Stimulated activated CD8-positive, alpha-beta memory T cell treated with anti-CD3 and anti-CD28 coated beads, Interleukin-7, amount 100 ng/mL, for 4 hours (primary cell): ENCODE measurements at places on chromosomes 16 and 17.

- DNase-seq: no peak
These were observed 4.5 kb downstream of the PCGF2 start for GRCh38 chr17:38743556-38744171.

GRCh38 chr16:47888142-47888541 lies 267.7 kb downstream of the ABCC12 start:
- no peak for DNase-seq

GRCh38 chr17:55705847-55706246 lies 16.8 kb downstream of the TMEM100 start:
- DNase-seq: no peak

- no peak for DNase-seq
These were observed 55.6 kb downstream of the PPM1E start for GRCh38 chr17:58811290-58811689.

DNA sequence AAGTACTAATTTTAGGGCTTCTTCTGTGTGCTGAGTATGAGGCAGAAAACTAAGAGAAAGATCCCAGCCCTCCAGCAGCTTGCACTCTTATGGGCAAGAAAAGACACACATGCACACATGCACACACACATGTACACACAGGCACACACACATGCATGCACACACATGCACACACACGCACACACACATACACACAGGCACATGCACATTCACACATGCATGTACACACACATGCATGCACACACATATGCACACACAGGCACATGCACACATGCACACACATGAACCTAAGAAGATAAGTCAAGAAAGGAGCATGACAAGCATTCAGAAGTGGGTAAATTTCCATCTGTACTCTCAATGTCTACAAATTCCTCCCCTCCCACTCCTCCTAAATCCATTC lies 130.2 kb downstream of the IRX3 start:
- no peak for DNase-seq

- no peak for DNase-seq
These were observed 51.1 kb downstream of the CENPV start for GRCh38 chr17:16301963-16302855.

DNA sequence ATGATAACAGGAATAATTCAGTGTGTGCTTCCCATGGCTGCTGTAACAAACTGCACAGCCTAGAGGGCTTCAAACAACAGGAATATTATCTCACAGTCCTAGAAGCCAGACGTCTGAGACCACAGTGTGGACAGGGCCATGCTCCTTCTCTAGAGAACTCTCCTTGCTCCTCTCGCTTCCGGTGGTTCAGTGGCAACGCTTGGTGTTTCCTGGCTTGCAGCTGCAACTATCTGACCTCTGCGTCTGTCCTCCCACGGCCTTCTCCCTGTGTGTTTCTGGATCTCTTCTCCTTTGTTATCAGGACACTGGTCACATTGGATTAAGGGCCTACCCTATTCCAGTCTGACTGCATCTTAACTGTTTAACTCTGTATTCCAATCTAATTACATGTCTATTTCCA lies 414.3 kb downstream of the MAF start:
- DNase-seq: no peak

DNA sequence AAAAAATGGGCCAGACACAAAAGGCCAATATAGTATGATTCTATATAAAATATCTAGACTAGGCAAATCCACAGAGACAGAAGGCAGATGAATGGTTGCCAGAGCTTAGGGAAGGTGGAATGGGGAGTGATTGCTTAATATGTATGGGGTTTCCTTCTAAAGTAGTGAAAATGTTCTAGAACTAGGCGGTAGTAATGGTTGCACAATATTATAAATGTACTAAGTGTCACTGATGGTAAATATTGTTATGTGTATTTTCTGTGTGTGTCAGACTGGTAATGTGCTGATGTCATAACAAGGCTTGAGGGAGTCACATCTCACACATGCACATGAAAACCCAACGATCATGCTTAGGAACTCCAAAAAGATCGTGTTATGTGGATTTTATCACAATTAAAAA lies 106.9 kb upstream of the SIAH1 start:
- DNase-seq: no peak

- no peak for DNase-seq
These were observed 24.5 kb downstream of the RCVRN start for GRCh38 chr17:9880582-9880999.

DNA sequence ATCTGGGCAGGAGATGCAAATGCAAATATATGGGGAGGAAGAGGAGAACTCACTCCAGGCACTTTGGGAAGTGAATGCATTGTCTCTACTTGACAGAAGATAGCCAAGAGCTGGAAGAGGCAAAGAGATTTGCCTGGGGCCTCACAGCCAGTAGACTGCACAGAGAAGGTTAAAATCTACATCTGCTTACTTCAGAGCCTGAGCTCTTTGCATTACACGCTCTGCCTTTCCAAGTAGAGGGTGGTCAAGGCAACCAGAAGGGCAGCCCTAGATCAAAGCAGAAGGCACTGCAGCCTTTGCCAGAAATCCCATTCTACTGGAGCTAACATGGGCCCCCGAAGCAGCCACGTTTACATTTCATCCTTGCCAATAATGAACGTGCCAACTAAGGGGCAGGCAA lies 407.2 kb upstream of the CCL2 start:
- DNase-seq: no peak

GRCh38 chr16:62208934-62209333 lies 172.7 kb upstream of the CDH8 start:
- no peak for DNase-seq

DNA sequence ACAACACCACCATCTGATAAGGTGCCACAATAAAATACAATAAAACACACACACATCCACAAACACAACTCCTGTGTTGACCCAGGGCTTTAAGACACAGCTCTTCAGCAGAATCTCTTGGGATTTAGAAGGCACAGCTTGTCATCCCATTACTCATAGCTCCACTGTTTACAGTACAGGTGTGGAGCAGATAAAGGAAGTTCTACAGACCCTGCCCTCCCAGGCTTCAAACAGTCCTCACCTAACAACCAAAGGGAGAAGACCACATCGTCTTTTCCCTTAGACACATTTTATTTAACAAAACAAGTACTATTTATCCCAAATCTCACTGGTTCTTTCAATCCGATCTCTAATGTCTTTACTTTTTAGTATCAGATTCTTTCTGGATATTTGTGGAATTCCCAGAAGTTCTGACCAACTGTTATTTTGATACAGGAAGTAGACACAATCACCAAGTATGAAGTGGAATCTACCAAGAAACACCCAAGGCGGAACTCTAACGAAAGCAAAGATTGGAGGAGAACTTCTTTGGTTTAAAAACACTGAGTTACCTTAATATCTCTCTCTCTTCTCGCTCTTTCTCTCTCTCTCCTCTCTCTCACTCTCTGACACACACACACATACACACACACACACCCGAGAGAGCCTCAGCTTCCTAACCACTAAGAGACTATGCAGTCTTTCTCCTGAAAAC lies 46.1 kb downstream of the CYTH1 start:
- no peak for DNase-seq

GRCh38 chr17:19018600-19018950 lies 14.0 kb upstream of the FAM83G start:
- DNase-seq: no peak

DNA sequence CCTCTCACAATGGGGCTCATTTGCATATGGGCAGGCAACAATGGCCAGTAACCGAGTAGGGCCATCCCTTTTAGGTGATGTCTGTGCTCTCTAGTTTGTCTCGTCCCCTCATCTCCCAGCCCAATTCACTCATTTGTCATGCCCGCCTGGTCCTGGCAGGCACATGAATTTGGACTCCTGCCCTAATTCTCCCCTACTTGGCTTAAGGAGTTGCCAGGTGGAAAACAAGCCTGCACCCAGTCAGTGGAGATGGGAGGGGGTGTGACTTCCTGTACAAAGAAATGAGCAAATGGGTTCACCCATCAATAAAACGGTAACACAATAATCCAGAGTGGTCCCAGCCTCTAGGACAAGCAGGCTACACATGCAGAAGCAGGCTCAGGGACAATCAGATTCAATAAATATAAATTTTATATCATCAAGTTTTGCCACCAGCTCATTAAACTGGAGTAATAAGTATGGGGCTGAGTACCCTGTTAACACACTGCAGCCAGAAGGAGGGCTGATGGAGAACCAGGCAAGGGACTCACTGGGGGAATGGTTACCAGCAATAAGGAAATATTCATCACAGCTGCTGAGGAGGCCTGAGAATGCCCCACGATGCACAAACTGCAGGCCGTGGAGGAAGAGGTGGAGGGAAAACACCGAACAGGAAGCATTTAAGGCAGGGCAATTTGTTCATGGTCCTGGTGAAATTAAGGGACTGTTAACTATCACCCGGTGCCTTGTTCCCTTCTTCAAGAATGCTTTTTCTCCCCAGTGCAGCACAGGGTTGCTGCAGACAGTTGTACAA lies 84.4 kb upstream of the GPRC5B start:
- DNase-seq: no peak

DNA sequence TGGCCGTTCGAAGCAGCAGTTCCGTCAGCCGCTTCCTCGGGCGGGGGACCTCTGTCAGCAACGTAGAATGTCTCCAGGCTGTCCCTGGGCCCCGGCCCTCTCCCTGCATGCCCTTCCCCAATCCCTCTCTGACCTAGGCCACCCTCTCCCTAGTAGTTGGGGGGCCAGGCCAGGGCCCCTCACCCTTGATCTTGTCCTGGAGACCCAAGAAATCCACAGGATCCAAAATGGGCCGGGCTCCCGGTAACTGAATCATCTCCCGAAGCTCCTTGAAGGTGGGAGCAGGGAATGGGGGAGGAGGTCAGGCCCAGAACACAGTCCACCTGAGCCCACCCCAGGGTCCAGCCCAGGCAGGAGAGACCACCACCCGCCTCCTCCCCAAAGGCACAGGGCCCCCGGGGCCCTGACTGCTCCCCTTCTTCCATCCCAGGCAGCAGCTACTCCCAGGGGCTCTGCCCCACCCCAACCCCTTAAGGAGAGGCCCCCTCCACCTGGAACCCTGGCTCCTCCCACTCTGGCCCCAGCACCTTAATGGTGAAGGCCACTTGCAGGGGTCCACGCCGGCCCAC lies 4.7 kb upstream of the GRIN2C start:
- no peak for DNase-seq

- no peak for DNase-seq
These were observed 7.4 kb downstream of the RNF112 start for GRCh38 chr17:19418251-19418992.

- peak; percentile 18 for DNase-seq
These were observed 431 bp downstream of the SLFN11 start for GRCh38 chr17:35372846-35373533.

GRCh38 chr16:23081675-23082119 lies 67.6 kb downstream of the USP31 start:
- no peak for DNase-seq

DNA sequence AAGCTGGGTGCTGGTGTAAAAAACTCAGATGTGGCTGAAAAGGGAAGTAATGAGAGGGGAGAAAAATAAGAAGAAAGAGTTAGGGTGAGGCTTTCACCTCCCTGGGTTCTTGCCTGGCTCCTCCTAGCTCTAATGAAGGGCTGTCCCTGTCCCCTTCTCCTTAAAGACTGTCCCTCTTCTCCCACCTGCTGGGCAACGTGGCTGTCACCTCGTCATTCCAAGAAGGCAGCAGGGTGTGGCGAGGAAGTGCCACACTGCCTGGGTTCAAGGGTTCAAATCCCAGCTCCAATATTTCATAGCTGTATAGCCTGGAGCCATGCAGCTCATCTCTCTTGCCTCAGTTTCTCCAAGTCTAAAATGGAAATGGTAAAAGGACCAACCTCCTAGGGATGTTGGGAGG lies 122.5 kb upstream of the CACNG5 start:
- no peak for DNase-seq

GRCh38 chr16:74450236-74450635 lies 29.0 kb upstream of the CLEC18B start:
- no peak for DNase-seq

- no peak for DNase-seq
These were observed 924 bp downstream of the SMARCD2 start for GRCh38 chr17:63841350-63842172.

DNA sequence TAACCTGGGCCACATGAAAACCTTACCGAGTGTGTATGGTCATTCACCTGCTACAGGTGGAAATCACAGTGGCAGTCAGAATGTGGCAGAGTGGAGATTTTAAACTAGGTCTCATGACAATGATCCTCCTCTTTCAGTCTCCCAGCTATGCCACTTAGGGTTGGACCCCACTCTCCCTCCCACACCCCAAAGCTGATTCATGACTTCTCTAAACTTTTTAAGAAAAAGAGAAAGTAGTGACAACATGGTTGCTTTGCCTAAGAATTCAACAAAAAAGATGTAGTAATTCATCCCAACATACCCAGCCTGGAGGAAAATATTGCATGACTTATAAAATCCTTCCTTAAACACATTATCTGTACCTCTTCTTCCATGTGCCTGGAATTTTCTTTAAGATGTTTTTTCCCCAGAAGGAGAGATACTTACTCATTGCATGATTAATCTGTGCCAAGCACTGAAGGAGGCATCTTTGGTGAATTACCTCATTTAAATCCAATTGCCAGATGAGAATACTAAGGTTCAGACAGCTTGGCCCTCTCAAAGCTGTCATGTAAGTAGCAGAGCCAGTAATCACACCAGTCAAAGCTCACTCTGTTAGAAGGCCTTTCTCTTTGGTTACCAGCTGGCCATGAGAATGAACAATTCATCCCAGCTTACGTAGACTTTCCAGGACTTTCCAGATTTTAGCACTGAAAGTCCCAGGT lies 119.9 kb downstream of the COPRS start:
- no peak for DNase-seq

GRCh38 chr16:85129876-85130704 lies 17.8 kb upstream of the CIBAR2 start:
- no peak for DNase-seq

DNA sequence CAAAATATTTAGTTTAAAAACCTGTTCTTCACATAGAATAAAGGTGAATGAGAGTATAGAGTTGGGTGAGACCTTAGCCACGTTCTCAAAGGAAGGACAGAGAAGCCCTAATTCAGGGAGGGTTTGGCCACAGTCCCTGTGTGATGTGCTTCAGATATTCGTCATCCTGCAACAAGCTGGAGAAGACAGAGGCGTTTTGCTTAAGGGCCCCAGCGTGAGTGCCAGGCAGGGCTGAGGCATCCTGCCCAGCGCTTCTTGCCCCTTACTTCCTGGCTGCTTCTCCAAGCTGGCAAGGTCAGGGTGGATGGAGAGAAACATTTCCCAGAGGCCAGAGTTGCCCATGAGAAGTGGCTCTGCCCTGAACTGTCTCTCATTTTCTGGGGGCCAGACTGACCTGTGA lies 46.9 kb downstream of the AXIN2 start:
- no peak for DNase-seq
